CD4-positive, alpha-beta T cell treated with Interleukin-15 for 4 hours (primary cell): ENCODE measurements at places on chromosomes 7 and 10.

GRCh38 chr7:2309889-2310331, 4.3 kb downstream of the SNX8 start:
- DNase-seq = no peak

- DNase-seq = peak; percentile 28
Observed at GRCh38 chr10:132185601-132186487, 904 bp upstream of the DPYSL4 start.

DNA sequence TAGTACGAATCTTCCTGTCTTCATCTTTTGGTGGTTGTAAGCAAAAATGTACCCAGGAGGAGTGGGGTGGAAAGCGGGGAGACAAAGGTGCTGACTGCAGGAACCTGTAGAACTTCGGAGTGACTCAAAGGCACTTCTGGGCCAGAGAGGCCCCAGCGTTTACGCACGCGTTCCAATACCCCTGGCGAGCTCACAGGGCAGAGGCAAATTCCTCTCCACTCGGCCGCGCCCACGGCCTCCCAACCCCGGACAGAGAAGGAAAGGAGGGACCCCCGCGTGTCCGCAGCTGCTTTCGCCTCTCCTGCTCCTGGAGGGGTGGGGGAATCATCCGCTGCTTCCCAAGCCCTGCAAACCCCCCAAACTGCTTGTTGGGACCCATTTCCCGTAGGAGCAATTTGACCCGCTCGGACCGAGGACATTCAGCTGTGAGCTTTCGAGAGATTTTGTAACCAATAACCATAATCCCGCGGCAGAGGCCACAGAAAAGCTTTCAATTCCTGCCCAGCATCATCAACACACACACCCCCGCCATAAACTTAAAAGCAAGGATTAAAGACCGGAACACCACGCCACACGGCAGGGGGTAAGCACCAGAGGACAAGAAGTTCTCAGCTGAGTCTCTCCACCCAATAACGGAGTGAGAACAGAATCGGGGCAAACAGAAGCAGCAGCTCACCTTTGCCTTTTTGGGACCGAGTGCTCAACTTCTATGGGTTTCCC, 2.3 kb downstream of the IGF2BP3 start:
- DNase-seq = no peak

DNA sequence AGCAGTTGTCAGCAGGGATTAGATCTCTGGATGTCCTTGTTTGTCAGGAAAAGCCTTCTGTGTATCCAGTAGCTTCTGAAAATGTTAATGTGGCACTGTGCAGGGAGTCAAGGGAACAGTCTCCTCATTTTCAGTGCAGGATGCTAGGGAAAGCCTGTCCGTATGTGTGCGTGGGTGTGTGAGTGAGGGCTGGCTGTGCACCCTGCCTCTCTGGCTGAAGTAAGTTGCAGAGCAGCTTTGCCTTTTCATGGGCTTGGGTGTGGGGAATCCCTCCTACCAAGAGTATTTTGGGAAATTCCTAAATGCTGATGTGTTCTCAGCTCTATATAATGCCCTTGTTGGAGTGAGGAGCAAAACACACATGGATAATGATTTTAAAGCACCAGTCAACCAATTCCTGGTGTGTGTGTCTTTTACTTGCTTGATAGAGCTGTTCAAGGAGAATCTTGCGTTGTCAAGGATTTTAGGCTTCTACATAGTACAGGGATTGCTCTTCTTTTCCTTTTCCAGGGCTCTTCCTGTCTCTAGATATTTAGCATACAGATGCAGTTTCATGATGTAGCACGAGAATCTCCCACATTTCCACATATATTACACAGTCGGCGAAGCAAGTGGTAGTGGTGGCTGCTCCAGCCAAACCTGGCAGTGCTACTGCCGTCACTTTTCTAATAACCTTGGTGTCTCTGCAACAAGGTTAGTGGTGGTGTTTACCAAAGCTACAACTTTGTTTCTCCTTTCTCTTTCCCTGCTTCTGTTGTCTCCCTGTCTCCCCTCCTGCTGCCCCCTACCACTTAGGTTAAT, 92.8 kb downstream of the MCU start:
- DNase-seq = no peak

DNA sequence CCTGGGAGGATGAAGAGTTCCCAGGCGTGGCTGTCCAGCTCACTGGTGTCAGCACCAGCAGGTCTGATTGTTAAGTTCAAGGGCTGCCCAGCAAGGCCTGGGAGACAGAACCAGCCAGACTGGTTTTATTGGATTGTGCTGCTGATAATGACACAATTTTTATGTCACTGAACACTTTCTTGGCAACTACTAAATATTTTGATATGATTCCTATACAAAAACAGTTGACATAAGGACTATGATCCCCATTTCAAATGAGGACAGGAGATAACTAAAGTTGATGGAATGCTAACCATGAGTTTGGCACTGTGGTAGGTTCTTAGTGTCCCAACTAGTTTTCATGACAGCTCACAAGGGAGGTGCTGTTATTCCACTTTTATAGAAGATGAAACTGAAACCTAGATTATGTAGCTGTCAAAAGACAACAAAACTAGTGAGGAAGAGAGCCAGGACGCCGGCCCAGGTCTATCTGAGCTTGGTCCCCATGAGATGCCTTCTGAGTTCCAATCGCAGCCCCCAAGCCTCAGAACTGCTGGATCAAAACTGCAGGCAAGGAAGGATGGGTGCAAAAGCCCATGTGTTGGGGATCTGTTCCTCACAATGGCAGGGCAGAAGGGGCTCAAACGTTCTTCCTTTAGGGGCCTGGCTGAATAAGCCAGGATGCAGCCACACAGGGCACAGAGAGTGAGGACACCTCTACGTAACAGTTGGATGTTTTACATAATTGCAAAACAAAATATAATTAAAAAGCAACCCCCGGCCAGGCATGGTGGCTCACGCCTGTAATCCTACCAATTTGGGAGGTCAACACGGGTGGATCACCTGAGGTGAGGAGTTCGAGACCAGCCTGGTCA, 52.8 kb downstream of the COBL start:
- DNase-seq = no peak

DNA sequence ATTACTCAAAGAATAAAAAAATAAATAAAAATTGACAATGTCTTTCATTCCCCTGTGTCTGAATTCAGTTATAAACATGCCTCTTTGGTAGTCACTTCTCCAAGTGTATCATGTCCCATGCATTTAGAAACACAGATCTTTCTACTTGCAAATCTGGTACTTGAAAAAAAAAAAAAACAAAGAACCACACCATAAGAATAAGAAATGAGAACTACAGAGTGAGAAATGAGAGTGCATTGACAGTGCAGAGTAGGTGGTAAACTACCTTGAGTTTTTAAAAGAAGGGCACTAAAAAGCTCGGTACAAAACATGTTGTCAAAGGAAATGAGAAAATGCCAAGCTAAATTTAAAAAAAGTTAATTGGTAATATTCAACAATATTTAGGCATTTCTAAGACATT, 123.0 kb downstream of the GPR85 start:
- DNase-seq = no peak

DNA sequence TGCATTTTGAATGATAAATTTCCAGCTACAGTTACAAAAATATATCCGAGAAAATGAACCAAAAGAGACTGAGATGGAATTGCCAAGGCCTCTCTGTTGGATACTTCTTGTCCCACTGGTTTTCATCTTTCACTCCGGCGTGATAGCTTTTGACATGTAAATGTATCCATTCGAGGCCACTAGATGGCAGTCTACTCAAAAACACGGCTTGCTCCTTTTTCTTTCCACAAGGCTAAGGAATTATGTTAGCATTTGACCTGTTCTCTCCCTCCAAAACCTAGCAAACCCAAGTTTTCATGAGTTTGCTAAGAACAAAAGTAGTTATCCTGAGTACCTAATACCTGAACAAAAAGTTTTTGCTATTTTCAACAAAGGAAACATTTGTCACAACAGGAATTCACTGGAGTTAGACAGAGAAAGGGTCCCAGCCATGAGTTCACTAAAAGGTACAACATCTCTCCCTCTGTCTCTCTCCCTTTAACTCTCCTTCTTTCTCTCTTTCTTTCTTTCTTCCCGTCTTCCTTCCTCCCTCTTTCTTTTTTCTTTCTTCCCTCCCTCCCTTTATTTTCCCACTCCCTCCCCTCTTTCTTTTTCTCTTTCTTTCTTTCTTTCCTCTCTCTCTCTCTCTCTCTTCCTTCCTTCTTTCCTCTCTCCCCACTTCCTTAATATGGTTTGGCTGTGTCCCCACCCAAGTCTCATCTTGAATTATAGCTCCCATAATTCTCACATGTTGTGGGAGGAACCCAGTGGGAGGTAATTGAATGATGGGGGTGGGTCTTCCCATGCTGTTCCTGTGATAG, 207.9 kb upstream of the MYO3A start:
- peak; percentile 9 for DNase-seq

DNA sequence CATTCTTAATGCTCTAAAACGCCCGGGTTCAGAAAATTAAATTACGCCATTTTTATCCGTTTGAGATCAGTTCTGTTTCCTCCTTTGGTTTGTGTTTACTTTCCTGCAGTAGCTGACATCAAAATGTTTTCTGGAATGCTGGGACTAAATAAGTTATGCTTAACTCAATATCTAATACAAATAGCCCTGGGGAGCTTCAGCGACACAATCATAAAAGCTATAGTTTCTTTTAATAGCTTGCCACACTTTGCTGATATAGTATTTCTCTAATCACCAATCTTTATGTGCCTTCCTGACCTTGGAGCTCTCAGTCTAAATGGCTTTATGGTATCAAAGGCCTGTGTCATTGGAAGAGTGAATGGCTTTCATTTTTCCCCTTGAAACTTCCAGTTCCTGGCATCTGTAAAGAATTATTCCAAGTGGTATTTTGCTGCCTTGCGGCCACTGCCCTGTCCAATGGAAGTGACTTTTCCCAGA, 202.7 kb downstream of the HDAC9 start:
- no peak for DNase-seq

- DNase-seq = peak; percentile 59
Observed at GRCh38 chr10:117167789-117168674, 29.3 kb upstream of the KCNK18 start.

DNA sequence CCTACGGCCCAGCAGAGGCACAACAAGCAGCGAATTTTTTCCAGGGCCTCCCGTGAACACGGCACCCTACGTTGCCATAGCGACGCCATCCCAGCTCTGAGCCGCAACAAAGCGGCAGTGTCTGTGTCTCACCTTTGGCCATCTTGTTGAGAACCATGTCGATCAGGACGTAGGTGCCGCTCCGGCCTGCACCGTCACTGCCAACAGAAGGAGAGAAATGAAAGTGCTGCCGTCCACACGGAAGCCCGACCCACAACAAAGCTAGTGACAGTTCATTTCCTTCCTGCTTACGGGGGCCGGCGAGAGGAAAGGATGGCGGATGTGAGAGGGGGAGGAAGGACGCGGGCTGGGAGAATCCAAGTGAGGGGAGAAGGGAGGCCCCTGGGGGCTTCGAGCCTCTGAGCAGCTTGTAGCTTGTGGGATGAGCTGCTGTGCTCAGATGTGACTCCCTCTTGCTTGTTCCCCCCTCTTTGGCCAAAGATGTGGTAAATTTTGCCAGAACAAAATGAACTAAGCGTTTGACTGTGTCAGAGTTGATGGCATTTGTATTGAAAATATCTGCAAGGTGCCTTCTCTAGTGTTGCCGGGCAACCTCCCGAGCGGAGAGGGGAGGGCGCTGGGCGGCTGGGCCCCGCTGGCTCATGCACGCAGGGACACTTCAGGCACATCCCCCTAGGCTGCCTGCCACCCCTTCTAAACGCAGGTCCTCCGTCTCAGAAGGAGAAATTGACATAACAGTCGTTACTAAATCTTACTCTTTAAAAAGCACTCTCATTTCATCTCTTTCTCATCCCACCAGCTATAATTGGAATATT, 232.2 kb downstream of the DNAJB6 start:
- peak; percentile 47 for DNase-seq

DNA sequence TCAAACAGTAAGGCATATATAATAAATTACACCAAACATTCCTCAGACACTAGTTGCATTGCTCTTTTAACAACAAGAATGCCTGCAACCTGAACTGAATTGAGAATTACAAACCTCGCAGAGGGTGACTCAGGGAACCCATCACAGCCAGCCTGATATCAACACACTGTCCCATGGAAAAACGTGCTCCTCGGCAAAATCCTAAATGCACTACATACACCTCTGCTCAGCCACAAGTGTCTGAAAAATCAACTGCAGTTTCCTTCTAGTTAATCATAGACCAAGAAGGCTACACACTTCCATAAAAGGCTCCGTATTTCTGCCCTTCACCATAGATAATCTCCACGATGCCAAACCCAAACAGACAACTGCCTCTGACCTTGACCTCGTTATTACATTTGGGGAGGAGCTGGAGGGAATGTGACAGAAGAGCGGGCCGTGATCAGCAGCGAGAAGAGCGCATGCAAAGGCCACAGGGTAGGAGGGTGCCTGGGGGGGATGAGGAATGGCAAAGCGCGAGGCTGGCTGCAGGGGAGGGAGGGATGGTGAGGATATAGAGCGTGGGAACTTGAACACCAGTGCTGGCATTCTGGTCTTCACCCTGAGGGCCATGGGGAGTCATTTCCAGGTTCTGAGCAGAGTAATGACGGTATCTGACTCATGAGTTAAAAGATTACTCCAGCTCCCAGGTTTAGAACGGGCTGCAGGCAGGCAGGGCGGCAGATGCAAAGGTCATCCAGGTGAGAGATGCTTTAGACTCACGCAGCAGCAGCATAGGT, 201.9 kb upstream of the FRMD4A start:
- no peak for DNase-seq

- DNase-seq = no peak
Observed at GRCh38 chr10:18527687-18528086, 123.7 kb downstream of the NSUN6 start.

DNA sequence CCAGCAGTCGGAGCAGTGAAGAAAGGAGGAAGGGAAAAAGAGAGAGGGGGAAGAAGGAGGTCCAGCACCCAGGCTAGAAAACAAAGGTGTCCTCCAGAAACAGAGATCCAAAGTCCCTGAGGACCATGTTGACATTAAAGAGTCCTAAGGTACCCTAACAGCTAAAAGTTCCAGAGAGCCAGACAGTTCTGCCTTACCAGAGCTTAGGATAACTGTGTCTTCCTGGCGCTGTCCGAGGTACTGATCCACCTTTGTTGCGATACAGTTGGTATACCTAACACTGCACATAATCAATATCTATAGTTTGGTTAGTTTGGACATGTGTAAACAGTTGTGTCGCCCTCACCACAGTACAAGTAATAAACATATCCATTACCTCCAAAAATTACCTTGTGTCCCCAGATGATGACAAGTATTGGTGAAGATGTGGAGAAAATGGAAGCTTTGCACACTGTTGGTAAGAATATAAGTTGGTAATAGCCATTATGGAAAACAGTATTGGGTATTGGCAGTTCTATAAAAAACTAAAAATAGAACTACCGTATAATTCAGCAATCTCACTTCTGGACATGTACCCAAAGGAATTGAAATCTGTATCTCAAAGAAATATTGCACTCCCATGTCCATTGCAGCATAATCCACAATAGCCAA, 59.8 kb downstream of the GRID1 start:
- no peak for DNase-seq
